H9 (cell line): ENCODE measurements at places on chromosomes 4 and X. TPM values are rescaled to one million over a fixed set of nuclear protein-coding genes. Genes with fewer than 3 reads are reported as not detected.

UGT2B10 gene
- total RNA-seq: not detected in 2 replicates

DNA sequence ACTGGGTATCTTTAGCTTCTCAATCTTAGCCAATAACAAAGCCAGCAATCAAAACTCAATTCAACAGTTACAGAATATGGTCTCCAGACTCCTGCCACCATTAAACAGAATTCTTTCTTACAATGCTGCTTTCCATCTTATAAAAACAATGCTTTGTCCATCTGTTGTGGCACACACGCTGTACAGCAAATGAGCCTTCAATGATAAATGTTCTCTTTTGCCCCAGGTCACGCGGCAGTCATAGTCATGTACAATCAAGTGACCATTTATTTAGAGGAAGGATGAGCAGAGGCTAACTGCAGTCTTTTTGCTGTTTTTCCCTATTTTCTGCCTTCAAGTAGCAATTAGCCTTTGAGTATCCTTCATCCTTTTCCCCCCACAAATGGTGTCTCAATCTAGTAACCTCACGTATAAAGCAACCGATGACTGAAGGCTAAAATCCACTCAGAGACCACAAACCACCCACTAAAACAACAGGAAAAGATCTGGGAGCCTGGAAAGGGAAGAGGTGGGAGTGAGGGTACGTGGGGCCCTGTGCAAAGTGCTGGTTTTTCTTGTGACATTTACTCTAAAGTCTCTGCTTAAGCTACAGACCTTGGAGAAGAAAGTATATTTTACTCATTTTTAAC lies 24.4 kb downstream of the TRIM2 start:
- H3K36me3 ChIP-seq: peaks cover 11% of the 10 kb centered on the region
- H3K27me3 ChIP-seq: peaks cover 3% of the 10 kb centered on the region; the same call in 1 of the 2 replicates
- H3K4me3 ChIP-seq: no peak overlapping the region
- no peak for DNase-seq
- no peak overlapping the region for H3K27ac ChIP-seq

GRCh38 chr4:88219099-88219498 lies 60.7 kb upstream of the ABCG2 start:
- H3K4me1 ChIP-seq: no peaks in the 10 kb centered on the region
- no peak overlapping the region for H3K4me3 ChIP-seq
- peaks cover 5% of the 10 kb centered on the region; the same call in 1 of the 2 replicates for H3K36me3 ChIP-seq
- H3K27me3 ChIP-seq: no peaks in the 10 kb centered on the region

DNA sequence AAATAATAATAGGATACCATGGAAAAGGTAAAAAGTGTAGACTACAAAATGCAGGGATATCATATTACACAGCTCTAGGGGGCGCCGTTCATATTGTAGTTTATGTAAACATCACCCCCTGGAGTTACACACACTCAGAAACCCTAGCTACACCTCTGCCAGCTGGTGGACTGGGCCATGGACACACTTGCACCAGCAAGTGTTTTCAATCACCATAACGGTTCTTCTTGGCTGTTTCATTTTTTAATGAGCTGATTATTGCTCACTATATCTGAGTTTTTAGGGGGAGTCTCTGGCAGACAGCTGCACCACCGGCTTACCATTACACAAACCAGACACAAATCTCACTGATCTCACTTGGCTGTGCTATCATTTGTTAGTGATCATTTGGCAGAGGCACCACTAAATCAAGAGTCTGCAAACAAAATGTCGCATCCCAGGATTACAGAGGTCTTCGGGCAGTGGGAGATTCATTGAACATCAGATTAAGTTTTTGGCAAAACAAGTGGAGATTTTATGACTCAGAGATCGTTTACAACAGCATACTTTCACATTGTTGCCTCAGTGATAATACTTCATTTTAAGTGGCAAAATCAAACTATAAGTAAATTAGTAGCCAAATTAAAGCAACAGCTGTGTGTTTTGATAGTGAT lies 185.7 kb downstream of the UNC5C start:
- H3K27me3 ChIP-seq: no peaks in the 10 kb centered on the region
- H3K27ac ChIP-seq: no peak overlapping the region
- DNase-seq: peak; percentile 44
- H3K36me3 ChIP-seq: no peaks in the 10 kb centered on the region
- H3K4me3 ChIP-seq: no peak overlapping the region

GRCh38 chr4:6705646-6706045 lies 4.0 kb downstream of the MRFAP1L1 start:
- no peak for DNase-seq
- peaks cover 8% of the 10 kb centered on the region for H3K4me1 ChIP-seq
- no peak overlapping the region for H3K4me3 ChIP-seq
- H3K36me3 ChIP-seq: peaks cover 52% of the 10 kb centered on the region
- H3K27me3 ChIP-seq: no peaks in the 10 kb centered on the region

DNA sequence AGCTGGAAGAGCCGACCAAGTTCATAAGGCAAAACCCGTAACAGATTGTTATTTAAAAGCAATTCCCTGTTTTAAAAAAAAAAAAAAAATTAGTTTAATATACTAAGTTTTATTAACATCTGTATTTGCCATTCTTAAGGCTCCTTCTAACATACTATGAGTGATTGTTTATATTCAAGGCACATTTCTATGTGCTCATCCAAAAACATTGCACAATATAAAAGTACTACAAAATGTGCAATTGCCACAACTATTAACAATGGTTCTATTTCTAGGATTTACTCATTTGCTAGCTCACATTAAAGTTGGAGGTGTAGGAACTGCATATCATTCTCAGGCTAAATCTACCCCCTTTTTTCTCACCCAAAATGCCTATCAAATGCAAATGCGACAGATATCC lies 46.1 kb downstream of the CNOT6L start:
- H3K4me3 ChIP-seq: no peak overlapping the region
- H3K4me1 ChIP-seq: peaks cover 4% of the 10 kb centered on the region; the same call in 1 of the 2 replicates
- H3K36me3 ChIP-seq: no peaks in the 10 kb centered on the region
- DNase-seq: no peak

- H3K4me1 ChIP-seq: 0 out of 2 replicates have a peak, but pooled peaks cover 3% of the 10 kb centered on the region
- no peak for DNase-seq
- peaks cover 23% of the 10 kb centered on the region for H3K36me3 ChIP-seq
- no peak overlapping the region for H3K27ac ChIP-seq
Observed at GRCh38 chr4:123653236-123653635, 256.6 kb downstream of the SPRY1 start.

HTR2C gene
- total RNA-seq: 1.3 and 1.5 TPM in 2 replicates

ENOPH1 gene
- total RNA-seq: 62.4 and 66.4 TPM in 2 replicates
